ENCODE measurements at places on chromosomes 7 and 10. TPM values are rescaled to one million over a fixed set of nuclear protein-coding genes. Genes with fewer than 3 reads are reported as not detected.

DNA sequence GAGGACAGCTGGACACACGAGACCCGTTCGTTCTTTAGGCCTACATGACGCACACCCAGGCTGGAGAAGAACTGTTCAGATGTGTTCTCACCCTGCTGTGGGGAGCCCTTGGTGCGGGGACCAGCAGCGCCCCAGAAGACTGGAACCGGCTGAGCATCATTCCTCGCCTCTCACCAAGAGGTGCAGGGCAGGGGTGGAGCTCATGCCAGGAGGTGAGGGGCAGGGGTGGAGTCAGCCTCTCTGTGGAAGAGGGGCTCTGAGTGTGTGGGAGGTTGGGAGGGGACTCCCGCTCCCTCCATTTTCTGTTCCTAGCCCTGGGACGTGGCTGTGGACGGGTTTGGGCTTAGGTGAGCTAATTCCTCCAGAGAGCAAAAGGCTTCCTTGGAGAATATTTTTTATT lies 66.0 kb upstream of the SHH start:
- no peak for DNase-seq

DNA sequence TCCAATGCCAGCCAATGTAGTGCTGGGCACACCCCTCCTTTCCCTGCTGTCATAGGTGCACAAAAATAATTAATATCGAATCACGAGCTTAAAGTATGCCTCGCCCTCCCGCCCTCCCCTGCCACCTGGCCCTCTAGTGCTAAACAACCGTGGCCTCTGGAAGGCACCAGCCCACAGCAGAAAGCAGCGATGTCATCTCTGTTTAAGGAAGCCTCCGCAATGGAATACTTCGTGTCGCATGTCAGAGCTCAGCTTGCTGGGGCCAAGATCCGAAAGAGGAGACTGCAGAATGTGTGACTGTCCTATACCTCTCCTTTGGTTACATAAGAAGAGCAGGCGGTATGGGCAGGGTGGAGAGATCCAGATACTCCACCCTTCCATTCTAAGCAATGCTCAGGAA lies 71.5 kb downstream of the RHOBTB1 start:
- no peak for DNase-seq

GRCh38 chr7:139112316-139112715 lies 2.8 kb upstream of the ZC3HAV1 start:
- DNase-seq: no peak

- DNase-seq: no peak
Measured at GRCh38 chr7:152078786-152079185, 53.3 kb downstream of the GALNT11 start.

Gene UPK3BL2
- polyA plus RNA-seq: 10.6 TPM
